Activated CD4-positive, alpha-beta memory T cell treated with anti-CD3 and anti-CD28 coated beads, Interleukin-2, amount 10 ng/mL, durations not matched to agents 7 days and 5 days (primary cell): ENCODE measurements at places on chromosomes 1 and 21. TPM values are rescaled to one million over a fixed set of nuclear protein-coding genes. Genes with fewer than 3 reads are reported as not detected.

ATP1A4 gene
- 0.33 TPM for total RNA-seq

S100A2 gene
- 1.2 TPM for total RNA-seq

CLDN14 gene
- total RNA-seq = not detected

TNFRSF9 gene
- 8.0 TPM for total RNA-seq

DNA sequence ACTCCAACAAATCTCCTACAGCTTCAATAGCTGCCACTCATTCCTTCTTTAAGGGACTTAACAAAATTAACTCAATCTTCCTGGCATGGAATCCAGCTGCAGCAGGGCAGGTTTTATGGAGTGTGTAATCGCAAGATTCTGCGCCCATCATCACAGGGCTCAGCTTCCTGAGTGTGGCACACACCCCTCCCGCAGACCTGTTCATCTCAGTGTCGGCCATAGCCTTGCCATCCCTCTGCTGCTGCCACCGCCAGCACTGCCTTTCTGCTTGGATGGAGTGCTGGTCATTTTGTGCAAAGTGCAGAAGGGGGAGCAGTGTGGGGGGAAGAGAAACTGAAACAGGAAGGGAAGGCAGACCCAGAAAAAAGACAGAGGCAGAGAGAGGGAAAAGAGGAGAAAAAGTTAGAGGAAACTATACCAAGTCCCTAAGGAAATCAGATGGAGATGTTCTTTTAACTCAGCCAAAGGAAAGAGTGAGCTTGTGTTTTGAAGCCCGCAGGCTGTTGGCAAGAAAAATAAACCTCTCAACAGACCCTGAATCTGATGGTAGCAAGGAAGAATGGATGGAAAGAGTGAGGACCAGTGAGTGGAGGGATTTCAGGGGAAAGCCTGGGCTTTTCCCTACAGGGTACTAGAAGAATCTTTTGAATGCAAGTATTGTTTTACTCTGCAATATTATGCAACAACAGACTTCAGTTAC is 324.2 kb downstream of the SEC16B start:
- no peak for DNase-seq

DNA sequence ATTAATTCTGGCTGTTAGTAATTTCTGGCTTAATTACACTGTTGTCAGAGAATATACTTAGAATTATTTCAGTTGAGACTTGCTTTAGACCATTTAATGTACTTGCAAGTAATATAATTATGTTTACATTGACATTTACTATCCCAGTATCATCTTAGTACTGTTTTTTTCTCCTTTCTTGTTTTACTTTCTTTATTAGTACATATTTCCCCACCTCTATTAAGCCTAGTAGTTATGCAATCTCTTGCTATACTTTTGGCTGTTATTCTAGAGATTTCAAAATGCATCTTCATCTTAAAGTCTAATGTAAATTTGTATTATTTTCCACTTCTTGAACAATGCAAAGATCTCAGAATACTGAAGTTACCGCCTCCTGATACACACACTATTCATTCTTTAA is 24.4 kb downstream of the BRWD1 start:
- no peak for DNase-seq

DNA sequence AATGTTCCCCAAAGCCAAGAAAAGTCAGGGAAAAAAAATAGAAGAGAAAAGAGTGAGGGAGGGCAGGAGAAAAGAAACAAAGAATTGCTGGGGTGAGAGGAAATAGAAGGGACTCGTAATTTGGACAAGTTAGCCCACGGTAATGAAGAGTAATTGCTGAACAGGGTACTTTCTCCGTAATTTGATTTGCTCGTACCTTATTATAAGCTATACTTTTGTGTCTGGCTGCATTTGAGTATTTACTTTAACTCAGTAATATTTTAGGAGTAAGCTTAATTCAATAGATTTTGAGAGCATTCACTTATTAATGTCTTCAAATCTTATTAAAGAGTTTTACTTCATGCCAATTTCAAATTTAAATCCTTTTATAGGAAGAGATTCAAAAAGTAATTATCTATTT is 527.5 kb downstream of the COL11A1 start:
- DNase-seq = no peak

DNA sequence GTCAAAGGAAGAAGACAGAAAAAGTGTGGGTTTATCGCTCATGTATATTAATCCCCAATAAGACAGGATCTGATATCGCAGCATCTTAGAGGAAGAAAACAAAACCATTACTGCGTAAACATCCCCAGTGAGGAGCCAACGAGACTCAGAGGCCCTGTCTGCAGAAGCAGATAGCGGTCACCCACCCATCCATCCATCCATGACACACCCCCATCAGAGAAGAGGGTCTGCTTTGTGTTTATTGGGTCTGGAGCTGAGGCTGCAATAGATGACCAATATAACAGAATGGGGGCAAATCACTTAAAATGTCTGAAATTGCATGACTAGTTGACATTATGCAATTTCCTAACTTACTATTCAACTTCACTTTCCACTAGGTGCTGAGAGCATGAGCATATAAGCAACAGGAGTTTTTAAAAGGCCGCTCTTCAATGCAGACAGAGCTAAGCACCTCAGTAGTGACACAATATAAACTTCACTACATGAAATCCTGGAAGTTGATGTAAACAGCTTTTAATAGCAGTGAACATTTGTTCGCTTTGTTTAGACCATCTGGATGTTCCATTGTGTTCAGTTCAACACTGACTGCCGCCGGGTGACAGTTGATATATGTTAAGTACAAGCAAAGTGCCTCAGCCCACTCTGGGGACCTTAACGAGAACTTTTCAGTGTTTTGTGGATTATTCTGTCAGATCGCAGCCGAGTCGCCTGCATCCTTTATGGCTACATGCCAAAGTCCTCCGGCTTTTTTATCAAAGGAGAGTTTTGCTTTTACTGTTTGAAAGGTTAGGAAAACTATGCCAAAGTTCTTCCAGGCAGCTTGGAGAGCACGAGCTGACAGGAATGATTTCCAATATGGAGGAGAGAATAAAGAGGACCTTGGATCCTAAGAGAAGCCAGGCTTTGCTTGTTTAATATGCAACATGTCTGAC is 167.5 kb downstream of the ZNF281 start:
- DNase-seq = no peak

DNA sequence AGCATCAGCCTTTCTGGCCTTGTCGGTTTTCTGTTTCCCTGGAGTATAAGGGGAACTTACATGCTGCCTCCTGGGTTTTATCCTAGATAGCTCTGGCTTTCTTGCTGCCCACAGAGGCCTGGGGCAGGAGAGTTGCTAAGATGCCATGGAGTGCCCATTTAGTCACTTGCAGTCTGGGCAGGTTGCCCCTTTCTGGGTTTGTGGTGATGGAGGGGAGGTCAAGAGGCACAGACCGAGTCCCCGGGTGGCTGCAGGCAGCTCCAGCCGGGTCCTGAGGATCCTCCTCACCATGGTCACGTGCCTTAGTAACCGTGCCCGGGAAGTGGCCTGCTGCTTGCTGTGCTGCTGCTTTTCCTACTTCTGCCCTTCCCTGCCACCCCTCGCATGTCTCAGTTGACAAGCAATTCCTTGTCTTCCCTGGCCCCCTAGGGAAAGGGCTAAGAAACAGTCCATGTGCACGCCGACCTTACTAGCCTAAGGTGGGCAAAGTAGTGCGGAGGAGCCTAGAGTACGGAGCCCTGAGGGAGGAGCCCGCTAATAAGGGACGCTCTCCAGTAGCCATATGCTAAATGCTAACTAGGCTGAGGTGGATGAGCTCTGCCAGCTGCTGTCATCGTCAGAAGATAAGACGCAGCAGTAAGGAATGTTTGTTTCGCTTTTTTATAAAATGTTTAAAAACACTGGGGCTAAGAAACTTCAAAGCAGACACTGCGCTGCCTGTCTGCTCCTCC is 34.8 kb downstream of the CLCA1 start:
- no peak for DNase-seq

DNA sequence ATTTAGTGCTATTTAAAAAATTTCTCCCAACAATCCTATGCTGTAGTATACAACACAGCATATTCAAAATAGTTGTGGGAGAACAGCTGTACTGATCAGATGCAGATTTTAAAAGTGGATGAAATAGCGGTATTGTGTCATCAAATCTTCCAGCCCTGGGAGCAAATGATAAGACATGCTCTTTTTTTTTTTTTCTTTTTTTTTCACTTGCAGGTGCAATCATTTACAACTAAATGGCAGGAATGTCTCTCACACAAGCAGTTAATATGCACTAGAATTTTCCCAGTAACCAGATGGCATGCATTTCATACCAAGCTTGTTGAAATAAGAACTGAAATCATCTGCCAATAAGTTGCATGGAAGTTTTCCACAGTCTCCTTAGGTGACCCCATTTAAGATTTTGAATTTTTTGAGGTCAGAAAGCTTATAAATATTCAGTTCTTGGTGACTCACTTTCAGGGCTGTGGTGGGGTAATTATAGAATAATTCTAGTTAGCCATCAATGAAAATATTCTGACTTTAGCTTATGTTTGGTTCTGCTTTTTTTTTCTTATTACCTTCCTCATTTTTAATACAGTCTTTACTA is 623.9 kb upstream of the NR5A2 start:
- no peak for DNase-seq

DNA sequence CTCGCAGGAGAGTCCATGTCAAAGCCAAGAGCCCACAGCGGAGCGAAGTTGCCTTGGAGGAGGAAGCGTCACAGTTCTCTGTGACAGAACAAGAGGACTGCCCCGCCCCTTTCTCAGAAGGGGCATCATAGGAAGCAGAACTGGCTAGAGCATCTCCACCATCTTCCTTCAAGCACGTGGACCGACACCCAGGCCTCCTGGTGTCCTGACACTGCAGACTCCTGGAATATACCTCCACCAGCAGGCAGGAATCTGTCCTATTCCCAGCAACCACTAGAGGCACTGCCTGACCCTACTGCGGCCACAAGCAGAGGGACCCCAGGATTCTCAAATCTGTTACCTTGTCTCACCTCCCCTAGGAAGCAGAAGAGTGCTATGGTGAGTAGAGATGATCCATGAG is 37.8 kb downstream of the GPA33 start:
- no peak for DNase-seq

DNA sequence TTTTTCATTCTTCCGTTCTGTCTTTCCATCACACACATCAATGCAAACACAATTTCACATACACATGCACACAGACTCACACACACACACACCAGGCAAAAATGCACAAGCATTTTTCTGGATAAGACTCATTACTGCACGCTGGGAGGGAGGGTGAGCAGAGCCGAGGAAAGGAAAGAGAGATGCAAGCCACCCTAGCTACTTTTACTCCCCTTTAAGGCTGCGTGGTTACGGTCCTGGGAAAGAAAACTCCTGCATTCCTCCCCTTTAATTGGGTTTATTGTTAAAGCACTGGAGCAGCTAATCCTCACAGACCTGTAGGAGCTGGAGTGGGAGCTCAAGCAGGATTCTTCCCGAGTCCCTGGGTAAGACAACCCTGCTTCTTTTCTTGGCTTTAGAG is at the start of gene CAMK1G:
CAMK1G (plus strand) TSS at position 307 of the 400 bp plus-strand sequence. CDS start 11,270 bp downstream, outside the sequence.
- no peak for DNase-seq

GRCh38 chr1:162388615-162389014 is 7.1 kb downstream of the C1orf226 start:
- no peak for DNase-seq
